ENCODE measurements at places on chromosomes 2 and 18.
A peak's percentile ranks its signal among the peaks of the same experiment; 100 is the strongest.

GRCh38 chr2:213443921-213444320, 159.7 kb downstream of the SPAG16 start:
- DNase-seq, result no peak

GRCh38 chr2:27032495-27033252, at the start of gene TMEM214:
TMEM214 (plus strand) TSS chr2:27032965; CDS start chr2:27033016, 51 bp downstream.
- DNase-seq, result peak; percentile 71

DNA sequence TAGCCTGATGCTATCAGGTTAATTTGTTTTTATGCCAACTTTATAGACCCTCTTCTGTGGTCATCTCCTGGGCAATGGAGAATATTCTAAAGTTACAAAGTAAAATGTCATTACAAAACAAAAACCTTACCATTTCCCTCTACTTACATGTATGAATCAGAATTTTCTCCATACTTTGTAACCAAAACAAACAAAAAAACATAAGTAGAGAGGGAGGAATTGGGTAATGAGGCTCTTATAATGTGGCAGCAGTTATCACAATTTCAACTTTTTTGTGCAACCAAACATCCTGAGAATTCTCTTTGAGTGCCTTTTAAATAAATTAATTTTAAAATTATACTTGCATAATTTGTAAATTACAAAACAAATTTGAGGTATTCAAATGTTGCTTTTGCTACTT, 332.8 kb downstream of the TXNL1 start:
- no peak for DNase-seq

GRCh38 chr2:199744724-199745123, 106.3 kb downstream of the FTCDNL1 start:
- no peak for DNase-seq

GRCh38 chr2:188293601-188294351, 2.1 kb downstream of the GULP1 start:
- no peak for DNase-seq

DNA sequence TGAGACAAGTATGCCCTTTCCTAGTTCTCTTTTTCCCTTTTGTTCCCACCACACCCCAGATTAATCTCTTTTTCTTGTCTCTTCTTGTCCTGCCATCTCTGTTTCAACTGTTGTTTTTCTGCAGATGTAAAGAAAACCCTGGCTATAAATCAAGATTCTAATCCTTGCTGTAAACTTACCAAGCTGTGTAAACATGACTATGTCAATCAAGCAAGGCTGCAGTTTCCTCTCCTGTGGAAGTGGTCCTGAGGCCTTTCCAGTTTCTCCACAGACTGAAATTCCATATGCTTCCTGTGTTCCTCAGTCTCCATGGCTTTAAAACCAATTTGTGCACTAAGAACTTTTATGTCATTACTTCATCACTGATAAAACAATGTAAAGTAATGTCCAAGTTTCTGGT, 288.8 kb upstream of the PIK3C3 start:
- no peak for DNase-seq

All from stimulated activated CD4-positive, alpha-beta T cell treated with anti-CD3 and anti-CD28 coated beads, Interleukin-12 subunit alpha, Interleukin-12 subunit beta, amount 100 ng/mL, for 24 hours (primary cell).